Activated CD4-positive, alpha-beta T cell treated with anti-CD3 and anti-CD28 coated beads, Interleukin-2, amount 50 U/mL, for 4 hours (primary cell): ENCODE measurements at places on chromosomes 12 and 14.

- DNase-seq = no peak
These were observed 68.9 kb downstream of the ALG10B start for GRCh38 chr12:38385486-38385885.

DNA sequence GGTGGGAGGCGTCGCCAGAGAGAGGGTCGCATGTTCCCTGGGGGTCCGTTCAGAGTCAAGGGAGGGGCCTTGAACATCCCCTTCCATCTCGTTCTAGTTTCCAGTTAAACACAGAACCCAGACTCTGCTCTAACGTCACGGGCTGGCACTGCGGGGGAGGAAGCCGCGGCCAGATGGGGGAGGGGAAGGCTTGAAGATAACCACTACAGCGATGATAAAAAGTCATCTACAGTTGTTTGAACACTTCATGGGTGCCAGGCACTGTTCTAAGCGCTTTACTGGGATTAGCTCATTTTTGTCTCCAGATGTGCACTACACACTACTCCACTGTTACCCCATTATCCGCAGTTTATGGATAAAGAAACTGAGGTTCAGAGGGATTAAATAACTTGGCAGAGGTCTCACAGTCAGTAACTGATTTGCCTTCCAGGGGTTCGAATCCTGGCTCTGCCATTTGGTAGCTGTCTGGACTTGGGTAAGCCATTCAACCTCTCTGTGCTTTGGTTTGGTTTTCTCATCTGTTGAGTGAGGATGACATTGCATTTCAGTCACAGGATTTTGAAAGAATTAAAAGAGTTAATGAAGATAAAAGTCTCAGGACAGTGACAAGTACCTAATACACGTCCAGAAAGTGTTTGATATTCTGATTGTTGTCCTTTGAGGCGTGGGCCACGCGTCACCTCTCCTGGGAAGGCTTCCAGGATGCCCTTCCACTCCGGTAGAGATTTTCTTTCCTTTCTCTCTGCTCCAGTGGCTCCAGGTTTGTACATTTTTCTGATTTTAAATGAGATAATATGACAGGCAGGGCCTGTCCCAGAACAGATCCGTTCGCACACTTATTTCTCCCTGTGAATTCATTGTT, 798 bp upstream of the RASAL1 start:
- peak; percentile 57 for DNase-seq

- DNase-seq = no peak
These were observed 76.1 kb upstream of the PAWR start for GRCh38 chr12:79766705-79767464.

DNA sequence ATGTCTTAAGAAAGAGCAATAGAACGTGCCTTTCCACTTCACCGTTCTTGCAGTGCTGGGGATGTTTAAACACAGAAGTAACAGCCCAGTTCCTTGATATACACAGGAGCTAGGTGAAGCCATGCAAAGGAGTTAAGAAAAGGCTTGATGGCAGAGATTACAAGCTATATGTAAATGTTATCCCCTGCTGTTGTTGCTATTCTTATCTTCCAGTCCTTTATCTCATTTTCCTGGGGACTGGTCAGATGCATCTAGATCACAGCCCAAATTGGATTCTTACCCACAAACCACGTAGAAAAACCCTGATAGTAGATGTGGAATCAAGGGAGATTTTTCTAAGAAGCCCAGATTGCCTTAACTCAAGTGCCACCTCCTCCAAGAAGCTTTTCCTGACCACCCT, 5.5 kb downstream of the ASCL1 start:
- no peak for DNase-seq

GRCh38 chr14:54310151-54310850, 86.5 kb upstream of the CDKN3 start:
- no peak for DNase-seq

GRCh38 chr14:99936738-99937474, 128.3 kb upstream of the EVL start:
- no peak for DNase-seq

GRCh38 chr14:99320621-99321235, 48.7 kb upstream of the BCL11B start:
- no peak for DNase-seq

DNA sequence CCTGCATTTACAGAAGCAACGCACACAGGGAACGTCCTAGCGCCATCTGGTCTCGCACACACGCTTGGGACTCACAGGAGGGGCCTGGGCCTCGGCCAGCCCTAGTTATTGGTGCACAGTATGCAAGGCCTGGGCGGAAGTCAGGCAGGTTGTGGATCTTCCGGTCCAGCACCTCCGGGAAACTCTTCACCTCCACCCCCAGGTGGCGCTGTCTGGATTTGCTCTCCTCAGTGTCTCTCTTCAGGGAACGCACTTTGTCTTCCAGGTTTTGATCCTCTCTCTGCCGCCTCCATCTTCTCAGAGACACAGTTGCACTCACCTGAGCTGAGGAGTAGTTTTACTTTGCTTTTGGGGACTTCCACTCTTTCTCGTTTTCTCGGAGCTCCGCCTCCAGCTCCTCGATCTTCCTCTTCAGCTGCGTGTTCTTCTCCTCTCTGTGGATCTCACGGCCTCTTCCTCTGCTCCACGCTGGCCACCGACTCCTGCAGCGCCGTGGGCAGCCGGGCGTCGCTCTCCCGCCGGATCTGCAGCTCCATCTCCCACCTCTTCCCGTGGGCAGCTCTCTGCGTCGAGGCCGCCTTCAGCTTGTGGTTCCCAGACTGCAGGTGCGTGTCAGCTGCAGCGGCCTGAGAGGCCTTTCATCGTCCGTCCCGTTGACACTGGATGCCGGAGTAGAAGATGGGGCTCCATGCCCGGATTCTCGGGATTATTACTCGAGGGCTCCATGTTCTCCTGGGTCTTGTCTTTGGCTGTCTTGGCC, 933.8 kb downstream of the TMEM121 start:
- peak; percentile 51 for DNase-seq

GRCh38 chr12:4849795-4850345, 59.8 kb upstream of the KCNA1 start:
- DNase-seq = no peak

- no peak for DNase-seq
These were observed 13.0 kb downstream of the KLRD1 start for GRCh38 chr12:10320643-10321042.
